ENCODE measurements at places on chromosomes 2 and 18. TPM values are rescaled to one million over a fixed set of nuclear protein-coding genes. Genes with fewer than 3 reads are reported as not detected.

DNA sequence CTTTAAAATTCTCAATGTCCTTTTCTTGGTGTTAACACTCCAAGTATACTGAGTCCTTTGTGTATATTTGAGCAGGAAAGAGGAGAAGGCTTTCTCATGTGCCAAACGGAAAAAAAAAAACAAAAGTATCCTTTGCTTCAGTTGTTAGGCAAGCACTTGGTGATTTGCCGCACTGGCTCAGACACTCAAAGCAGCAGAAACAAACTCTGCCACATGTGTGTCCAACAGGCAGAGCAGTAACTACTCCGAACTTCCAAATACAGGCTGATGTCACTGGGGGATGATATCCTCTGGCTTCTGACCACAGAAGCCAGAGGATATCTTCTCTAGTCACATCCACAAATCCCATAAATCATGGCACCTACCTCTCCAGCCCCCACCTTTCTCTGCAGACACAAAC, 108.0 kb upstream of the SALL3 start:
- no peak for DNase-seq

DNA sequence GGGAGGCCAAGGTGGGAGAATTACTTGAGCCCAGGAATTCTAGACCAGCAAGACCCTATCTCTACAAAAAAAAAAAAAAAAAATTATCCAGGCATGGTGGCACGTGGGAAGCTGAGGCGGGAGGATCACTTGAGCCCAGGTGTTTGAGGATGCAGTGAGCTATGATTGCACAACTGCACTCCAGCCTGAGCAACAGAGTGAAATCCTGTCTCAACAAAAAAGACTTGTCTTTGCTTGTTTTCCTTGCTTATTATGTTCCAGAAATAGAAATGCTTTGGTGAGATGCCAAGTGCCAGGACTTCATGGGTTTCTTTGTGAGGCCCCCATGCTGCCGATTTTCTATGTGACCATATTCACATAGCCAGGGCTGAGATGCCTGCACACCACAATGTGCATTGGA, 9.0 kb downstream of the DCDC2C start:
- DNase-seq, result no peak

PTPRN gene
- total RNA-seq, result not detected

- DNase-seq, result peak; percentile 33
Measured at GRCh38 chr2:129936334-129936934, 43.0 kb upstream of the RAB6C start.

ACTG2 gene
- total RNA-seq, result 0.52 TPM

DNA sequence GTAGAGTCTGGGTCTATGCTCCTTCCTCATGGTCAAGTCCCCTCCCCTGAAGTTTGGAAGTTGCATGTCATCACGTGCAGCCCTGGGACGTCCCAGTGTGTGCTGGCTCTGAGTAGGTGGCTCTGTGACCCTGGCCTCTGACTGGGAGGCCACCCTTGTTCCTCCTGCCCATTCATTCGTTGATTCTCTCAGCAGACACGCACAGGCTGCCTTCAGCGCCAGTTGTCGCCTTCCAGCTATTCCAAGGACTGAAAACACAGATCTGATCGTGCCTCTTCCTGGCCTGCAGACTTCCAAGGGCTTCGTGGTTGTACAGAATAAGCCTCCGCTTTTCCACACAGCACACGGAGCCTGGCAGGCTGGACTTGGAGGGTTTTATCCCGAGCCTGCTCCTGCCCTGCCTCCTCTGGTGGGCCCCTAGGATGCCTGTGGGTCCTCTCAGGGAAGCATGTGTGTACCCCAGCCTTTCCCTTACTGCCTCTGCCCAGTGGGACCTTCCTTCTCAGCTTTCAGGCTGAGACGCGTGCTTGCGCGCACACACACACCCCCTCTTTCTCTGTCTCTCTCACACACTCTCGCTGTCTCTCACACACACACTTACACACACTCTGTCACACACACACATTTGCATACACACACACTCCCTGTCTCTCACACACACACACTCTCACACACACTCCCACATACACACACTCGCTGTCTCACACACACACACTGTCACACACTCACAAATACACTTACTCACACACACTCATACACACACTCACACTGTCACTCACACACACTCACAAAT, 17.7 kb downstream of the SH3BP4 start:
- no peak for DNase-seq

DNA sequence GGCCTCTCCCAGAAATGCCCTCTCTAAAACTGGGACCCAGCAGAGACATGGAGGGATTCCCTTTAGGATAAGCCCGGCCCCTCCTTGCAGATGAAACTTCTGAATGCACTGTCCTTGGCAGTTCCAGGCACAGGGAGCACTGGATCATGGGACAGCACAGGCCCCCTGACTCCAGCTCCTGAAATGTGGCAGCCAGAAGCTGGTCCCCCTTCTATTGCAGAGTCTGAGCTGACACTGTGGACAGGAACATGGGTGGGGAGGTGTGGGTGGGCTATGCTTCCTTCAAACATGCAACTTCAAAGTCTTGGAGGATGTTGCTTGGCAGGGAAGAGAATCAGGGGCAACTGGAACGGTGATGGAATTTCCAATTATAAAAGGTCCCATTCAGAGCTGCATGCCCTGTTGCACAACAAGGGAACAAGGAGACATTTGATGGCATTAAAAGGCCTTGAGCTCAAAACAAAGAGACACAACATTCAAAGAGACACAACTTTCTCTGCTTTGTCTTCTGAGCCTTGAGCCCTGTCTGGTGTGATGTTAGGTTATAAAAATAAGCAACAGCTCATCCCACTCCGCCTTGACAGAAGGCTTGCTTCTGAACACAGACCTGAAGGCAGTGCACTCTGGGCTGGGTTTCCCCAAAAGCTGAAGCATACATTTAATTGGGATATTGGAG, 239.0 kb downstream of the OSR1 start:
- DNase-seq, result no peak

KLHL14 gene
- total RNA-seq, result not detected

CNRIP1 gene
- 0.11 TPM for total RNA-seq
